Vagina (tissue), 2 donors: ENCODE measurements at places on chromosomes 7 and 10. TPM values are rescaled to one million over a fixed set of nuclear protein-coding genes. Genes with fewer than 3 reads are reported as not detected.

The CHPF2 gene
- total RNA-seq: 28.0 TPM

The ZNF467 gene
- total RNA-seq: 13.3 TPM

GRCh38 chr7:82697897-82698296, 254.3 kb upstream of the CACNA2D1 start:
- DNase-seq: no peak

DNA sequence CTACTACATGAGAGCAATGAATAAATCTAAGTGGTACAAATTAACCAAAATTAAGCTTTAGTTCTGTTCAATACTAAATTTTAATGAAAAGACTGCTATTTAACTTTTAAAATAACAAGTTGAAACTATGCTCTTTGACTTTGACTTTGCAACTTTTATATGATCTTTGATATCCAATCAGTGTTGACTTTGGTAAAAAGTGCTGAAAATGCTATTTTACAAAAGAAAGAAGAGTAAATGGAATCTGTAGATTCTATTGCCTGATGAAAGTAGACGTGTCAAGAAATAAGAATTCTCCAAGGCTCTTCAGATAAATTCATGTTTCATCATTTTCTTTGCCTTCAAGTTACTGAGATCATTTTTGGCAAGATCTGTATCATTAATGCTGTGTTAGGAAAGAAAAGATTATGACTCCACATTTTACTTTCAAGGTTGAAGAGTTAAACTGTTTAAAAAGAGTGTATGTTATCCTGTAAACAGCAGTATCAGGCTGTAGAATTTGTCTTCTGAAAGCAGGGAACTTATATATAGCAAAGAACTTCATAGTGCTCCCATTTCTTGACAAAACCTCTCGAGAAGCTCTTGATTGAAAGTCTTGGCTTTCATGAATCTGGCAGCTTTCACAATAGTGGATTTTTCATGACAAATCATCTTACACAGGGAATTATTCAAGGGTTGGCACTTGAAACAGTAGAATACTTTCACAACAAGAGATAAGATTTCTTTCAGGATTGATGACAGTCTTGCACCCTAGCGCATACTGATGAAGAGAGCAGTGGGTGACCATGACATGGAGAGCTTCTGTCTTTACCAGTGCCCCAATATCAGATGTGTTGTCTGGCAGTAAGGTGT, 72.1 kb downstream of the PTEN start:
- no peak for DNase-seq

DNA sequence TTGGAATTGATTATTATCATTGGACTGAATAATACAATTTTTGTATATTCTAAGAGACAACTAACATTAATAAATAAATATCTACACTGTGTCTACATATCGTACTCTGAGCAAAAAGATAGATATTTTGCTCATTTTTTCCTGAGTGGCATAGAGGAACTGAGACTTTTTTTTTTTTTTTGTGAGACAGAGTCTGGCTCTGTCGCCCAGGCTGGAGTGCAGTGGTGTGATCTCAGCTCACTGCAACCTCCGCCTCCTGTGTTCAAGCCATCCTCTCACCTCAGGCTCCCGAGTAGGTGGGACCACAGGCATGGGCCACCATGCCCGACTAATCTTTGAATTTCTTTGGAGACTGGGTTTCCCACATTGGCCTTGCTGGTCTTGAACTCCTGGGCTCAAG, 14.0 kb downstream of the KMT2E start:
- no peak for DNase-seq

- DNase-seq: no peak
Observed at GRCh38 chr10:113594652-113595051, 41.8 kb downstream of the HABP2 start.

- no peak for DNase-seq
Observed at GRCh38 chr10:30509508-30509907, 75.5 kb downstream of the MAP3K8 start.

DNA sequence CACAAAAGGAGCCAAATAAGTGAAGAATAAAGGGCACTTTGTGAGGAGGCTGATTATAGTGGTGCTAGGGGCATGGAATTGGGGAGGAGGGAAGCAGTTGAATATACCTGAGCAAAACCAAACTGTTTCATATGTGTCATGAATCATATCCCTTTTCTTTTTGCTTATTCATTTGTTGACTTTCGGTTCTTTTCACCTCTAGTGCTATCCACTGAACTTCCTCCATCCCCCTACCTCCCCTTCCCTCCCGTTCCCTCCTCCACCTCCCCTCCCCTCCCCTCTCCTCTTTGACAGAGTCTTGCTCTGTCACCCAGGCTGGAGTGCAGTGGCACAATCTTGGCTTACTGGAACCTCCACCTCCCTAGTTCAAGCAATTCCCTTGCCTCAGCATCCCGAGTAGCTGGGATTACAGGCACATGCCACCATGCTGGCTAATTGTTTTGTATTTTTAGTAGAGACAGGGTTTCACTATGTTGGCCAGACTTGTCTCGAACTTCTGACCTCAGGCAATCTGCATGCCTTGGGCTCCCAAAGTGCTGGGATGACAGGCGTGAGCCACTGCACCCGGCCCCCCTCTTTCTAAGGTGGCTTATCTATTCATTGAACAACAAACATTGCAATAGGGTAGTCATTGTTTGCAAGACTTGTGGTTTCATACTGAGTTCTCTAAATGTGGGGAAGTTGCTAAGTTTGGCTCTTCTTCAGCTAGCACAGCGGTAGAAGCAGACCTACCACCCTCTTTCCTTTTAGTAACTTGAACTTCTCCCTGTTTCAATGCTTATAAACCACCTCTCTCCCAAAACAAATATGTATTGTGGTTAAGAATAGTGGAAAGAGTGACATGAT, 150.4 kb upstream of the PRPS1L1 start:
- DNase-seq: no peak

- no peak for DNase-seq
Observed at GRCh38 chr7:95198863-95199262, 125.5 kb downstream of the PON1 start.

GRCh38 chr7:48058990-48059389, 23.6 kb downstream of the C7orf57 start:
- no peak for DNase-seq
